ENCODE measurements at places on chromosomes 12 and 14. TPM values are rescaled to one million over a fixed set of nuclear protein-coding genes. Genes with fewer than 3 reads are reported as not detected.

Gene KRT83
- not detected for total RNA-seq

Gene TCL1B
- total RNA-seq = not detected

Gene PLA2G1B
- total RNA-seq = not detected

Gene TPCN1
- 97.2 TPM for total RNA-seq

DNA sequence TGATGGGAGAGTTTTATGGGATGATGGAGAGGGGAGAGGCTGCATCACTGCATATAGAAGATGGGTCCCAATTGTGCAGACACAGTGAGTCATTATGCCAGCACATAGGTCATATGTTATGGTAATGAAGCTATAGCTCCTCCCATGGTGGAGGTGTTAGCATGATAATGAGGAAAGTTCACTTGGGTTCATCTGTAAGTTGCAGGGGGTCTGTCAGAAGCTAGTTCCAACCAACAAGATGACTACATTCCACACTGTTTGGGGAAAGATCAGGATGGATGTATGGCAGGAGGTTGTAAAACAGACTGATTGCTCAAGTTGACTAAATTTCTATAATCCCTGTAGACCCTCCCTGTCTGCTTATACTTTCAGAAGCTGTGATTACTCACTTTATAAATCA, 561.3 kb downstream of the C12orf50 start:
- DNase-seq = no peak

- no peak for DNase-seq
These were observed 30.9 kb downstream of the TBC1D15 start for GRCh38 chr12:71870416-71870815.

GRCh38 chr12:72010356-72010755, 71.7 kb downstream of the TPH2 start:
- no peak for DNase-seq

- no peak for DNase-seq
These were observed 288.4 kb downstream of the NUAK1 start for GRCh38 chr12:105850103-105850968.
